ENCODE measurements at places on chromosomes 16 and 17.

- no peak for DNase-seq
Measured at GRCh38 chr17:29674281-29674680, 51.6 kb upstream of the CORO6 start.

DNA sequence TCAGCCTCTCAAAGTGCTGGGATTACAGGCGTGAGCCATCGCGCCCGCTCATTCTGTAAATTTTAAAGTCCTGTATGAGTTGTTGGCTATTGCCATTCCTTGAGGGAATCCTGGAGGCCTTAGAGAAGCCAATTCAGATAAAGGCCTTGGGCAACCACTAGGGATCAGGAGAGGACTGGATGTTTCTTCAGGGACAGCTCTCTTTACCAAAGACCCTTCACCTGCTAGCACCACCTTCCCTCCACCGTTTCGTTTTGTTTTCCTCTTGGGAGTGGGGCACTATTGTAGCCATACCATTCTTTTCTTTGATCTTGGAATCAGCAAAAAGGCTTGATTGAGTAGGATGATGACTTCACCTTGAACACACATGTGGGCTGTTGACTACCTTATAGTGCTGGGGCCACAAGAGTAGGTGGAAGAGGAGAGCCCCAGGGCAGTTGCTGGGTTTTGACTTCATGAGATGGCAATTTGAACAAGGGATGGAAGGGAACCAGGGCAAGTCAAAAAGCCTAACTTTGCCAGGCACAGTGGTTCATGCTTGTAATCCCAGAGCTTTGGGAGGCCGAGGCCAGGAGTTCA lies 7.0 kb upstream of the ANKRD40CL start:
- no peak for DNase-seq

- no peak for DNase-seq
Measured at GRCh38 chr16:27083861-27084261, 17.1 kb downstream of the C16orf82 start.

GRCh38 chr17:32564325-32564724 lies 77.5 kb downstream of the CDK5R1 start:
- DNase-seq: no peak

GRCh38 chr17:39617446-39618245 lies 9.1 kb upstream of the PPP1R1B start:
- DNase-seq: peak; percentile 47

GRCh38 chr17:46876353-46876887 lies 25.0 kb downstream of the WNT9B start:
- DNase-seq: no peak

GRCh38 chr16:16080465-16081065 lies 131.1 kb downstream of the ABCC1 start:
- no peak for DNase-seq

GRCh38 chr16:21501869-21502667 lies 97.3 kb upstream of the METTL9 start:
- peak; percentile 69 for DNase-seq

GRCh38 chr17:64615028-64615677 lies 47.0 kb downstream of the SMURF2 start:
- no peak for DNase-seq

- DNase-seq: no peak
Measured at GRCh38 chr17:61836266-61837174, 26.8 kb downstream of the BRIP1 start.

- no peak for DNase-seq
Measured at GRCh38 chr17:66655861-66656260, 179.1 kb upstream of the CACNG5 start.

DNA sequence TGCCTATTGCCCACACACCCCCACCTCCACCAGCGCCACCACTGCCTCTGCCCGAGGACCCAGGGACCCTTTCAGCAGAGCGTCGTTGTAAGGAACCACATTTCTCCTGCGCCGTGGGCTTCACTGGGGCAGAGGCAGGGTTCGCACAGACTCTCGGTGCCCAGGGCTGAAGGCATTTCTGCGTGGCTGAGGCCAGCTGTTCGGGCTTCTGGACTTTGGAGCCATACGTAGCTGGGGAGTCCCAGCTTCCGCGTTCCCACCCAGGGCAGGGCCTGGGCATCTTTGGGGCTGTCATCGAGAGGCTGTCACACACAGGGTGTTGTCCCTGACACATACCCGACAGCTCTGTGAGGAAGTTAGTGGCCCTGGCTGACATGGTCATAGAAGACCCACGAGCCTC lies 16.0 kb upstream of the SMIM5 start:
- DNase-seq: no peak

DNA sequence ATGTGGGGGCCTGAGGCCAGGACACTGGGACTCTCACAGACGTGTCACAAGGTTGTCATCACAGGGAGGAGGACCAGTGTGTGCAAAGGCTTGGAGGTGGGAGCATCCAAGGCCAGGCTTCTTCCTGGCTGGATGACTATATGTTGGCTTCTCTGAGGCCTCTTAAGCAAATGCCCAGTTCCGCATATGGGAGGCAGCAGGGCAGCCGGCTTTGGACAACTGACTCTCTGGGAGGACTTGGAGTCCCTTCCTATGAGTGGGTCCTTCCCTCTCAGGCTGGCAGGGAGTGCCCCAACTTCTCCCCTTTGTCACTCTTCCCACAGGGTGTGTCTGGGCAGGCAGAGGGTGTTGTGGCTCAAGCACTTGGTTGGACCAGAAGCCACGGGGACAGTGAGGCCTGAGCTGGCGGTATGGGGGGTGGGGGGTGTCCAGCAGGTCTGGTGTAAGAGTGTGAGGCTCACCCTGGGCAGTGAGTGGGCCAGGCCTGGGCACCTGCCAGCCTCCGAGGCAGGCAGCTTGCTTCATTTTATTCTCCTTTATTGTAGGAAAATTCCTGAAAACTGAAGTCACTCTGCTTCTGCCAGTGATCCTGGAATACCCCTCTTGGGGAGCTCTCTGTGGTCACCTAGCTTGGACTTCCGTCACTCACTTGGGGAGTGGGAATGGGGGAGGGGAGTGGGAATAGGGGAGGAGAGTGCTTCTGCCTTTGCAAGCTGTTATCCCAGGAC lies 14.9 kb downstream of the ADGRG1 start:
- DNase-seq: no peak

DNA sequence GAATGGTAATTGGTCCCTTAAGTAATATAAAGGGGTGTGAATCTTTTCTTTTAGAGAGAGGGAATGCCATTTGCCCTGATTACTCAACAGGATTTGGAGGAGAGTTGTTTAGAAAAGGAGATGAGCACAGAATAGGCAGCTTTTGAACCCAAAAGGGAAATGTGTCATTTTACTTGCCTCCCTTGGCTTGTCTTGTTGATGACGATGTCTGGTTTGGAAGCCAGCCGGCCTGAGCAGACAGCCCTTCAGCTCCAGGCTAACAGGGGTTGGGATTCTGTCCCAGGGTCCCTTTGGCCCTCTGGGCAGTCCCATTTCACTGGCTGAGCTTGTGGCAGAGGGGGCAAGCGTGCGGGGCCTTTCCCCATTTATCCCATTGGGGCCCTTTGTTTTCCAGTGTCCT lies 22.3 kb upstream of the PRKAR1A start:
- DNase-seq: no peak

GRCh38 chr17:40281663-40282062 lies 6.0 kb upstream of the CDC6 start:
- DNase-seq: no peak

DNA sequence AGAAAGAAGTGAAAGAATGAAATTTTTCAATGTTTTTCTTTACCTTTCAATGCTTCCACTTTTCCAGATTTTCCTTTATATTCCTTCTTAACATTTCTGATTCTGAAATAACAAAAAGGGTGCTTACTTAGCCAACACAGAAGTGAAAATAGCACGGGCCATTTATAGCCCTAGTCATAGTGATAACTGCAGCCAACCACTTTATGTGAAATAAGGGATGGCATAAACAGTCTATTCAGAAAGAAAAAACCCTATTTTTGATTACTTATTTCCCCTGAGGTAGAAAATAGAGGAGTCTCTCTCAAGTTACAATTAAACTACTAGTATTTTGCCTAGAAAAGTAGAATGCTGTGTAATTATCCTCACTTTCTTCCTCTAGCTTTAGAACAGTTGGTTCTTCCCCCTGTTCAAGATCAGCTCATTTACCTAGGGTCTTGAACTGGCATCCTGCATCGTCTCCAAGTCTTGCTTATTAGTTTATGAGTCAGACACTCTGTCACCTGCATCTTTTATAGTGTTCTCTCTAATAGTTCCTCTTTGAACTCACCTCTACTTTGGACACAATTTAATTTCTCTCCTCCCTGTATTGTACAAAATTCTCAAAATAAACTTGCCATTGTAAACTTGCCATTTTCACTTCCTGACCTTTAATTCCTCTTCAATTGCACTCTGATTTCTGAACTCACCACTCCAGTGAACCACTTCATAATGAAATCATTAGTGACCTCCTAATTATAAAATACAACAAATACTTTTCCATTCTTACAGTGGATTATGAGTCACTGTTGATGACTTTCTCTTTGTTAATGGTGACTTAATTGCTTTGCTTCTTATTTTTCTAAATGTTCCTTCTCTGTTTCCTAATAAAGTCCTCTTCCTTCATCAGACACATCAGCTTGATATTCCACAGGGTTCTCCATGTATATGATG lies 23.6 kb downstream of the ABCA6 start:
- no peak for DNase-seq

DNA sequence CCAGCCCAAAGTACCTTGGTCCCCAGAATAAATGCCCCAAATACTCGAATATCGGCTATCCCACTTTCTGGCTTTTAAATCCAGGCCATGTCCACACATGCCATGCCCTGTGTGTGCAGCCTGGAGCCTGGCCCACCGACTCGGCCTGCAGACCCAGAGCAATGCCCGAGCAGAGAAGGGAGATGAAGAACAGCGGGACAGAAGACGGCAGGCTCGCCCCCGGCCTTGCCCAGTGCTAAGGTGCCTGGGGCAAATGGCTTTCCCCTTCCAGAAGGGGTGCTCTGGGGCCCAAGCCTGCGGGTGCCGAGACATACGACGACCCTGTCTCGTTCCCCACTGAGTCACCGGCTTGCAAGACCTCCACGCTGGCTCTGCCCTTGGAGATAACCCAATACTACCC lies 8.0 kb downstream of the CLUH start:
- DNase-seq: no peak

DNA sequence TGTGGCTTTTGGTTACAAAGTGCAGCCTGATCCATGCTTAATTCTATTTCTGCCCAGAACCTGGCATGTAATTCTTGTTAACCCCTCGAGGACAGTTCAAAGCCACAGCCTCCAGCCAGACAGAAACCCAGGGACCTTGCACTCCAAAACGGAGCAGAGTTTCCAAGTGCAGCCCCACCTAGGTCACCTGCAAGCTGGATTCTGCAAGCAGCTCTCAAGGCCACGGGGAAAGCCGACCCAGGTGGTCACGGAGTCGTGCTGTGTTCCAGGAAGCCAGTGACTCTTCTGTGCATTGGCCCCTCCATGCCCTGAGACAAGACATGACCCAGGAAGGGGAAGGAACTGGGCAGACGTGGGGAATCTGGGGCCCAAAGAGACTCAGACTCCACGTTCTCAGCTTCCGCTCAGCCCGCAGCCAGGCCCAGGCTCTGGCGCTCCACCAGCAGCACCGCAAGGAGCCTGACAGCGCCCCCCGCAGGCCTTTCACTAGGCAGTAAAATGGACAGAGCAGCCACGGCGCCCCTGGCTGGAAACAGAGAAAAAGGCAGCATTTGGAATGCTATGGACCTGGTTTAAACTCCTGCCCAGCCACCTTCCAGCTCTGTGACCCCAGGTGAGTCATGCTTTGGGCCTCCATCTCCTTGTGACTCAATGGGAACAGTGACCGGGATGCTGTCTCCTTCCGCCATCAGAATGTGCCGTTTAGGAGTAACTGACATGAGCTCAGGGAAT lies 27.3 kb upstream of the GSG1L start:
- no peak for DNase-seq

DNA sequence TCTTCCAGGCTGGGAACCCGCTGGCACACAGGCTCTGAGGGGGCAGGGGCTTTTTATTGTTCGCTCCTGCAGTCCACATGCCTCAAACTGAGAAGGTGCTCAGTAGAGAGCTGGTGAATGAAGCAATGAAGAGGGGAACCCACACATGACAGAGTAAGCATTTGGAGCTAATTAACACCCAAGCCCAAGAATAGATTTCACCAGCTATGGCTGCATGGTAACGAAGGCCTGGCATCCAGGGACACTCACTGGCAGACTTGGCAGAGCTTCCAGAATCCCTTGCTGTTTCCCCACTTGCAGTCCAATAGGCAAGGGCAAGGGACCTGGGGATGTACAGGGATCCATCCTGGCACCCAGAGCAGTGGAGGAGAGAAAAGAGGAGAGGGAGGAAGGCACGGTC lies 12.2 kb downstream of the FLOT2 start:
- DNase-seq: no peak

DNA sequence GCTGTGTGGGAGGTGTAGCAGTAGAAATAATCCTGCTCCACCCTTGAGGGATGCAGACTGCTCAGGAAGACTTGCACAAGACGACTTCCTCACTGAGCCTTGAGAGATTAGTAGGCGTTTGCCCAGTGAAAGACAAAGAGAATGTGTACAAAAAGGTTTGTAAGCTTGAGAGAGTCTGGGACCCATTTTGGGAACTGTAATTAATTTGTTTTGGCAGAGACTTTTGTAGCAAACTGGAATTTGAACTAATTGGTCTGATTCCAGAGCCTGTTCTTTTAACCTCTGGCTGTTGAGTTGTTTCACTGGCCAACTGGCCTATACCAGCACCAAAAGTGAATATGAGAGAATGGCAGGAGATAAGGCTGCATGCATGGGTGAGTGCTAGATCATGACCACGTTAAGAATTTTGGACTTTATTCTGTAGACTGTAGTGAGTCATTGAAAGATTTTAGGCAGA lies 75.5 kb downstream of the AATF start:
- no peak for DNase-seq

- DNase-seq: no peak
Measured at GRCh38 chr16:66254106-66254505, 112.4 kb upstream of the CDH5 start.

- no peak for DNase-seq
Measured at GRCh38 chr17:14522795-14523387, 222.0 kb downstream of the HS3ST3B1 start.

GRCh38 chr17:48626245-48627117 lies at the start of gene HOXB9:
Gene HOXB9 (minus strand): TSS chr17:48626358. CDS start chr17:48626269, 89 bp downstream.
- DNase-seq: no peak

DNA sequence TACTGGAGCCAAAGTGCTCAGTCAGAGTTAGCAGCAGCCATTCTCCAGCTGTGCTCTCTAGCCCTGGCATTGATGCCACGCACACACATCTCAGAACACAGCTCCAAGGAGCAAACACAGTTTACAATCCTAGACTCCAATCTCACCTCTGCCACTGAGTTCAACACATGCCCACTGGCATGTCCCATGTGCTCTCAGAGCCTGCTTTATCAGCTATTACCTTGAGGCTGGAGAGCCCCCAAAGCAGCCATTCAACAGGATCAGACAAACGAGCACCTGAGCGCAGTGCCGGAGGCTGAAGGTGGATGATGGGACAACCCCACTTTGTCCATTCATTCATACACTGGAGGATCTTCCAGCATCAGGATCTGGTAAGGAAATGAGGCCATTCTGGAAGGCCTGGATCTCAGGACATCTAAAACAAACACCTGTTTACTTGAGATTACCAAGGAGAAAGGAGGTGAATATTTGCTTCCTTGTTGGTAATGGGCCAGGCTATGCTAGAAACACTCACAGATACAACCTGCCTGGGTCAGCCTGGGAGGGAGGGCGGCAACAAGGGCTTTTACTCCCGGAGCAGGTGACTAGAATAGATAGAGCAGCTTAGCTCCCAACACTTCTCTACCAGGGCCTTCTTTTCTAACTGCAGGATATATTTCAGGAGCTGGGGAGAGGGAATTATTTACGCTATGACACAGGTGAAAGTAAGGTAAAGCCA lies 25.4 kb downstream of the RANBP10 start:
- DNase-seq: no peak

Data from stimulated activated CD4-positive, alpha-beta T cell treated with anti-CD3 and anti-CD28 coated beads, TNF-alpha, amount 100 ng/mL, for 1 hour (primary cell).